Stimulated activated CD4-positive, alpha-beta T cell treated with anti-CD3 and anti-CD28 coated beads, Interleukin-2, amount 100 ng/mL, for 4 hours (primary cell): ENCODE measurements at places on chromosomes 11 and 22.

DNA sequence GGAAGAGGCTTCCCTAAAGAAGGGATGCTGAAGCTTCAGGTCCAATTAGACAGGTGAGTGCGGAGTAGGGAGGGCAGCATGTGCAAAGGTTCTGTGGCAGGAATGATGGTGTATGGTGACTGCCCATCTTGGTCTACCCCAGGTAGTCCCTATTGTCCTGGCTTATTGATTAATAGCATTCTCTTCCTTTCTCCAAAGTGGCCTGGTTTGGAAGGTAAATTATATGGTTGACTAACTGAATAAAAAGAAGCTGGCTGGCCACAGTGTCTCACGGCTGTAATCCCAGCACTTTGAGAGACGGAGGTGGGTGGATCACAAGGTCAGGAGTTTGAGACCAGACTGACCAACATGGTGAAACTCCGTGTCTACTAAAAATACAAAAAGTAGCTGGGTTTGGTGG lies 230.5 kb downstream of the MIAT start:
- no peak for DNase-seq

DNA sequence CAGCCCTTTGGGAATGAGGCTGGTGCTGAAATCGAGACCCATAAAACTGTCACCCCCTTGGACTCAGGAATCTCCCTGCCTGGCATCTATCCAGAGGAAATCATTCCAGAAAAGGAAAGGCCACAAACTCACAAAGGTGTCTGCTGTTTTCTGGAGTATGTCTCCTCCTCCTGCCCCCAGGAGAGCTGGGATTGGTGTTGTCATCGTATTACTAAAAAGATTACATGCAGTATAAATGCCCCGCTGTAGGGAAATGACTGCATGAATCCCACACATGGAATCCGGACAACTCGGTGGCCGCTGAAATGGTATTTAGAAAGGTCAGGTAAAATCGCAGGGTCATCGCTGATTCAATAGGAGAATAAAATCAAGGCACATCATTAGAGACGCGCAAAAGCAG lies 18.9 kb upstream of the RFPL3 start:
- DNase-seq = no peak

- peak; percentile 60 for DNase-seq
These were observed 1.7 kb downstream of the SMTN start for GRCh38 chr22:31082606-31083376.

- DNase-seq = no peak
These were observed 1.0 kb downstream of the SFI1 start for GRCh38 chr22:31497148-31497938.

GRCh38 chr11:6526411-6527135 lies 29.5 kb downstream of the DNHD1 start:
- no peak for DNase-seq

DNA sequence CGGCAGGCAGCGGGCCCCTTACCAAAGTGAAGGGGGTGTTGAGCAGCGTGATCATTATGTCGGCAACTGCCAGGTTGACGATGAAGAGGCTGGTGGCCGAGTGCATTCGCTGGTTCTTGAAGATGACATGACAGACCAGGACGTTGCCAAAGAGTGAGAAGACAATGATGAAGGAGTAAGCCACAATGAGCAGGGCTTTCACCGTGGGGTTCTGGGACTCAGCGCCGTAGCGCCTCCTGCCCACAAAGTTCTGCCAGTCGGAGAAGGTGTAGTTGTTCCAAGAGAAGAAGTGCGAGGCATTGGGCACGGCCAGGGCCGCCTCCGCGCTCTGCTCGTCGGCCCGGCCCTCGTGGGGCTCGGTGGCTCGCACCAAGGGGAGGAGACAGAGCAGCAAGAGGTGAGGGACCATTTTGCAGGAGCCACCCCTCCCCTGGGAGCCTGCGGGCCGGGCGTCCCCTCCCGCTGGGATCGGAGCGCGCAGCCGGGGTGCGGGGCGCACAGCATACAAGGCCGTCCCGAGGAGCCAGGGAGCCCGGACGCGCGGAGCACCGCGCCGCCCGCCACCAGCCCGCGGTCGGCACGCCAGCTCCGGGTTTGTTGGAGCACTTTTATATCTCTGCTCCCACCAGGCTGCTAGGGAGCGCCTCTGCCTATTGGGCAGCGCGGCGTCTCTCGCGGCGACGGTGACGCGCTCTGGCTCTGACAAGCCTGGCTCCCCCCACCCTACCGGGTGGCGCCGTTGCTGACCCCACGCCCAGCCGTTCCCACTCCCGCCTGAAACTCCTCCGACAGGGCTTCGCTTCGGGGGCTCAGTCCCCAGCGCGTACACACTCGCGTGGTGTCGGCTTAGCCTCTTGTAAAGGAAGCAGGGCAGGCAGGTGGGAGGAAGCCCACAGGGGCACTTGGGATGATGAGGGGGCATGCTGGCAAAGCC lies at the start of gene GPR83:
Gene GPR83, minus strand, starts transcription at position 581 of the 934 bp plus-strand sequence. Its CDS starts 172 bp downstream, at position 409.
- DNase-seq = no peak

GRCh38 chr11:117647207-117647606 lies 149.8 kb downstream of the DSCAML1 start:
- DNase-seq = no peak

- peak; percentile 44 for DNase-seq
These were observed 77.3 kb downstream of the SCN3B start for GRCh38 chr11:123577081-123577598.

- DNase-seq = no peak
These were observed 72.6 kb downstream of the GRK3 start for GRCh38 chr22:25637032-25637431.
